ENCODE measurements at places on chromosomes 7 and 10. TPM values are rescaled to one million over a fixed set of nuclear protein-coding genes. Genes with fewer than 3 reads are reported as not detected.

ARPC1A gene
- total RNA-seq = 242 TPM

DDIT4 gene
- 110 TPM for total RNA-seq

XRCC2 gene
- total RNA-seq = 1.6 TPM

MYH16 gene
- not detected for total RNA-seq

NME8 gene
- total RNA-seq = not detected

DYNC1I1 gene
- 3.5 TPM for total RNA-seq

OR2A7 gene
- 0.26 TPM for total RNA-seq

All from aortic smooth muscle cell (primary cell).